ENCODE measurements at places on chromosomes 4 and X. TPM values are rescaled to one million over a fixed set of nuclear protein-coding genes. Genes with fewer than 3 reads are reported as not detected.

DNA sequence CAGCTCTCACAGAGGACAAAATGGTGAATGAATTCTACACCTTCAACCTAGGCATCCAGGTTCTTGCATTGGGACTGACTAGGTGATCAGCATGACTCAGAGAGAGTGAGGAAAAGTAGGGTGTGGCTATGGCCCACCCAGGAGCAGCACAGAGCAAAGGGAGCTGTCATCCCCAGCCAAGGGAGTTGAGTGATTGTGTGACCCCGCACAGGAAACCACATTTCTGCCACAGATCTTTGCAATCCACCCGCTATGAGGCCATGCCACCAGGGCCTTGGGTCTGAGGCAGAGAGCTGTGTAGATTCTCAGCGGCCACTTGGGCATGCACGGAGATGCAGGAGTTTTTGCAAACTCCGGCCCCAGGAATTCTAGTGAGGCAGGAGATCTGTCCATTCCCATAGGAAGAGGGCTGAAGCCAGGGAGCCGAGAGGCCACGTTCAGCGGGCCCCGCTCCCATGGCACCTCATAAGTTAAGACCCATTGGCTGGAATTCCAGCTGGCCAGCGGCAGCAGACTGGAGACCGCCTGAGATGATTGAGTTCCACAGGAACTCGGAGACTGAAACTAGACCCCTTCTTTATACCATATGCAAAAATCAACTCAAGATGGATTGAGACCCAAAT, 75.9 kb downstream of the NAA11 start:
- no peak for DNase-seq
- H3K27ac ChIP-seq: no peak overlapping the region
- H3K27me3 ChIP-seq: no peaks in the 10 kb centered on the region
- no peak overlapping the region for H3K4me3 ChIP-seq
- no peaks in the 10 kb centered on the region for H3K36me3 ChIP-seq

- DNase-seq: no peak
- no peaks in the 10 kb centered on the region for H3K36me3 ChIP-seq
- peaks cover 8% of the 10 kb centered on the region for H3K4me1 ChIP-seq
These were observed 334 bp upstream of the POU4F2 start for GRCh38 chr4:146638333-146638785.

- no peaks in the 10 kb centered on the region for H3K27me3 ChIP-seq
- H3K4me1 ChIP-seq: peaks cover 18% of the 10 kb centered on the region
- H3K4me3 ChIP-seq: no peak overlapping the region
- H3K36me3 ChIP-seq: no peaks in the 10 kb centered on the region
- no peak overlapping the region for H3K27ac ChIP-seq
These were observed 252.9 kb upstream of the KLF3 start for GRCh38 chr4:38411092-38411491.

- no peaks in the 10 kb centered on the region for H3K36me3 ChIP-seq
- no peak for DNase-seq
- H3K27me3 ChIP-seq: no peaks in the 10 kb centered on the region
These were observed 51.7 kb downstream of the ZNF718 start for GRCh38 chr4:175986-176385.

GRCh38 chr4:25658357-25658771, 2.7 kb downstream of the SLC34A2 start:
- H3K4me3 ChIP-seq: no peak overlapping the region
- peaks cover 11% of the 10 kb centered on the region for H3K4me1 ChIP-seq
- DNase-seq: no peak
- no peak overlapping the region for H3K27ac ChIP-seq

DNA sequence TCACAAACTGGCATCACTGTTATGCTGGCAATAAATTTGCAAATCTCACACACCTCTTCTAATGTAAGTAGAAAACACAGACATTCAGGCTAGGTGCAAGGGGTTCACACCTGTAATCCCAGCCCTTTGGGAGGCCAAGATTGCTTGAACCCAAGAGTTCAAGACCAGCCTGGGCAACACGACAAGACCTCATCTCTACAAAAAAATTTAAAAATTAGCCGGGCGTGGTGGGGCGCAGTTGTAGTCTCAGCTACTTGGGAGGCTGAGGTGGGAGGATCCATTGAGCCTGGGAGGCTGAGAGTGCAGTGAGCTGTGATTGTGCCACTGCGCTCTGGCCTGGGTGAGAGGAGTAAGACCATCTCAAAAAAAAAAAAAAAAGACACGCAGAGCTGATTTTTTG, 83.1 kb upstream of the ENPP6 start:
- no peaks in the 10 kb centered on the region for H3K36me3 ChIP-seq
- no peaks in the 10 kb centered on the region for H3K27me3 ChIP-seq
- DNase-seq: no peak
- H3K4me1 ChIP-seq: no peaks in the 10 kb centered on the region

- H3K4me1 ChIP-seq: no peaks in the 10 kb centered on the region
- H3K36me3 ChIP-seq: no peaks in the 10 kb centered on the region
- no peak for DNase-seq
- H3K27me3 ChIP-seq: no peaks in the 10 kb centered on the region
- H3K27ac ChIP-seq: no peak overlapping the region
- H3K4me3 ChIP-seq: no peak overlapping the region
These were observed 76.5 kb downstream of the STIM2 start for GRCh38 chr4:26937139-26937538.

GRCh38 chr4:47010912-47011446, 17.6 kb upstream of the GABRA4 start:
- H3K36me3 ChIP-seq: no peaks in the 10 kb centered on the region
- H3K4me1 ChIP-seq: no peaks in the 10 kb centered on the region
- H3K27ac ChIP-seq: no peak overlapping the region
- no peak overlapping the region for H3K4me3 ChIP-seq
- no peaks in the 10 kb centered on the region for H3K27me3 ChIP-seq
- no peak for DNase-seq

The ABLIM2 gene
- total RNA-seq: 0.68 TPM

The IL21 gene
- total RNA-seq: not detected

The TSPAN5 gene
- total RNA-seq: 22.4 TPM

The NCAPG gene
- total RNA-seq: 11.9 TPM

The PNMA6E gene
- total RNA-seq: not detected

Measured in hepatocyte (in vitro differentiated cells).